ENCODE measurements at places on chromosomes 5 and 9. TPM values are rescaled to one million over a fixed set of nuclear protein-coding genes. Genes with fewer than 3 reads are reported as not detected.

DNA sequence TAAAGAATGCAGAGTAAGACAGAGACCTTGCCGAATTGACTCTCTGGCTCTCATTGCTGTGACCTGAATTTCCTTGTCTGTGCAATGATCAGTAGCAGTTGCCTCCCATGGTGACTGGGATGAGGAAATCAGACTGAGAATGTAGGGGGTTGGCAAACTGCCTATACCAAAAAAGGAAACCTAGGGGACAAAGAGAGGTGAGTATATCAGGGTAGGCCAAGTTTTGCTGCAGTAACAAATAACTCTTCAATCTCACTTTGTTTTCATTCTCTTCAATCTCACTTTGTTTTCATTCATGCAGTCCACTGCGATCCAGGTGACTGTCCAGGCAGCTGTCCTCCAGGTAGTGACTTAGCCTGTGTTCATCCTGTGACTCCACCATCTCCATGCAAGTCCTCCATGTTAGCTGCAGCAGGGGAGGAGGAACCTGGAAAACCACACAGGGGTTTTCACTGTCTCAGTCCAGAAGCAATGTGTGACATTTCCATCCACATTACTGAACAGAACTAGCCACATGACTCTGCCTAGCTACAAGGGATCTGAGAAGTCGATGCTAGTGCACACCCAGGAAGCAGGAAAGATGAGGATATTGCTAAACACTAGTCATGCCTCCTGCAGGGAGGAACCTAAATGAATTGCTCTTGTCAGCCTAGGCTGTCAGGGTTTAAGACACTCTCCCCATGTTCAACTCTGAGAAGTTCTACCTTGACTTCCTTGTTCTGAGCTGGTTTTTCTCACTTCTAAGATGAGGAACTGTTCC lies 26.0 kb downstream of the TMEM174 start:
- DNase-seq = no peak

Gene GRAMD2B
- 55.6 TPM for total RNA-seq

- peak; percentile 34 for DNase-seq
These were observed 21.4 kb downstream of the PTPN3 start for GRCh38 chr9:109476642-109477257.

DNA sequence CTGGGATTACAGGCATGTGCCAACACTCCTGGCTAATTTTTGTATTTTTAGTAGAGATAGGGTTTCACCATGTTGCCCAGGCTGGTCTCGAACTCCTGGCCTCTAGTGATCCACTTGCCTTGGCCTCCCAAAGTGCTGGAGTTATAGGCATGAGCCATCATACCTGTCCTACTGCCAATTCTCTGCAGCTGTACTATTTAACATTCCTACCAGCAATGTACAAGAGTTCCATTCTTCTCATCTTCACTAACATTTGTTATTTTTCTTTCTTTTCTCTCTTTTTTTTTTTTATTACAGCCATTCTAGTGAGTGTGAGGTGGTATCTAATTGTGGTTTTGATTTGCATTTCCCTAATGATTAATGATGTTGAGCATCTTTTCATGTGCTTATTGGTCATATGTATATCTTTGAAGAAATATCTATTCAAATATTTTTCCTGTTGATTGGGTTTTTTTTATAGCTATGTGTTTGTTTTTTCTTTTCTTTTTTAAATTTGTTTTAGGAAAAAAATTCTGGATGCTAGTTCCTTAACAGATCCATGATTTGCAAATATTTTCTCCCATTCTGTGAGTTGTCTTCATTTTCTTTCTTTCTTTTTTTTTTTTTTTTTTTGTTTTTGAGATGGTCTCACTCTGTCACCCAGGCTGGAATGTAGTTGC lies 17.4 kb downstream of the ANKHD1 start:
- DNase-seq = no peak

DNA sequence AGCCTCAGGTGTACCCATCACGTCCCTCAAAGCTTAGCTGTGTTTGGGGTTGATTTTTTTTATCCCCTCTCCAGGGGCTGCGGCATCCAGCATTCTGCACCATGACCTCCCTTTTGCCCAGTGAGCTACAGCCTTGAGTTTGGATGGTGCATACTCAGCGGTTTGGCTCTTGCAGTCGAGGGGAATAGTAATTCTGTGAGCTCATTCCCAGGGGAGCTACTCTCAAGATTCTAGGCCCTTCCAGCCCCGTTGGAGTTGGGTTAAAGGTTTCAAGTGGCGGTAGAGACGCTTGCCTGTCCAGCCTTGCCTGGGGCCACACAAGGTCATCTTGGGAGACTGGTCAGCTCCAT lies 102.2 kb upstream of the SPRY4 start:
- DNase-seq = no peak

- DNase-seq = no peak
These were observed 20.4 kb downstream of the XRCC4 start for GRCh38 chr5:83097689-83098231.

DNA sequence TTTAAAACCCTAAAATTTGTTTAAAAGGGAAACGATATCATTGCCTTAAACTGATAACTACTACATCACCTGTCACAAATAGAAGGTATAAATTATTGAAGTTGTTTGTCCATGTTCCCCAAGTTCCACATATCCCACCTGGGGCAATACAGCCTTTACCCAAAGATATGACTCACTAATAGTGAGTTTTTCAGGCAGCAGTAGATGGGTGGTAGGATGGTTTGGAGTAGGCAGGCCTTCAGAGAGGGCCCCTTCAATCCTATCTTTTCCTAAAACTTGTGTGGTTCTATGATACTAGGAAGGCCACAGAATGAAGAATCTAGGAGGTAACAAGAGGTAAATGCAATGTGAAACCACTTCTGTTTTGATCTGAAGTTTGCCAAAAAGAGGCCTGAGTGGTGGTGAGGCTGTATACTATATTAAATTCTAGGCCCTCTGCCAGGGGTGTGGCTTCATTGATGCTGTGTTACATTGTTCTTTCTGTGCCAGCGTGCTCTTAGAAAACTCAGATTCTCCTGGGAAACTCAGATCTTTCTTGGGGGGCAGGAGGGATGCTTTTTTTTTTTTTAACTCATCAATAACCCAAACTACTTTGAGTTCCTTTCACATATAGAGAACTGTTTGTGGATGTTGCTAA lies 7.2 kb downstream of the CYSTM1 start:
- DNase-seq = no peak

Gene SPACA9
- total RNA-seq = 2.5 TPM

Gene TNFSF8
- 1.3 TPM for total RNA-seq

GRCh38 chr5:110053205-110053604 lies 363.5 kb downstream of the MAN2A1 start:
- DNase-seq = no peak

DNA sequence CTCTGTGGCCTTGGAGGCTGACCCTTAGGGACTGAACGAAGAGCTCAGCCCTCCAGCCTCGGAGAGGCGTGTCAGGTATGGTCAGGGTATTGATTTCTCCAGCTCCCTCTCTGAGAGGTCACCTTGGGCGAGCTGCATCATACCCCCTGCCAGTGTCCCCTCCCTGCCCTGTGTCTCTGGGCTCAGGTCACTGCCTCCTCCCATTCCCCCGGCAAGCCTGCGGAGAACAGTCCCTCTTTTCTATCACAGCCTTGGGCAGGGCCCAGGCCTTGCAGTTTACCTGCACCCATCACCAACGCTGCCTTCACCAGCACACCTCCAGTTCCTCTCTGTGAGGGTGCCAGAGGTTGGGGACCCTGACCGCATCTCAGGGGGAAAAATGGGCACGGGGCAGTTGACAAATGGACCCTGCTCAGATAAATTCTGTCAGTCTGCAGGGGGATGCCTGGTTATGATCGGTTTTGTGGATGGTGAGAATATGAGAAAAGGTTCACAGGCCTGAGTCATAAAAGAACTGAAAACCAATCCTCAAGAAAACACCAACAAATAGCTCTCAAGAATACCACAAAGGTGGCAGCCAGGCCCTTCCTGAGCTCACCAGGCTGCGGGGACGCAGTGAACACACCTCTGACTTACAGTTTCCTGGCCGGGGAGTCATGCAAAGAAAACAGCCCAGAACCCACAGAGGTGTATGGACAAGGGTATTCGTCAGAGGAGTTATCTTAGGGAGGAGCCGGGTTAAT lies 24.7 kb upstream of the RXRA start:
- DNase-seq = peak; percentile 23

DNA sequence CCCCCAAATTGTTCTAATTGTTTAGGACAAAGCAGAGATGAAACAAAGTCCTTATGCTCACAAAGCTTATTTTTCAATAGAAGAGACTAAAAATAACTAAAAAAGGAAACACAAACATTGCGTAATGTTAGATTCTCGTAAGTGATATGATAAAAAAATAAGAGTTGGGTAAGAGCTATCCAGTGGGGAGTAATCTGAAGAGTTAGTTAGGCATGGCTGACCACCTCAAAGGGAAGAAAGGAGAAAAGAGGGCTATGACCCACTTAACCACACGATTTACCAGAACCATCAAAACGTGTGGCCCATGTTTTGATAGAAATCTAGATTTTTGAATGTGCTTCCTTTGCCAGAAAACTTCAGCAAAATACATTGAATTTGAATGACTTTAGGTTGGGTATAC lies 1296.8 kb upstream of the NUDT12 start:
- DNase-seq = no peak

Gene NUTM2G
- not detected for total RNA-seq

DNA sequence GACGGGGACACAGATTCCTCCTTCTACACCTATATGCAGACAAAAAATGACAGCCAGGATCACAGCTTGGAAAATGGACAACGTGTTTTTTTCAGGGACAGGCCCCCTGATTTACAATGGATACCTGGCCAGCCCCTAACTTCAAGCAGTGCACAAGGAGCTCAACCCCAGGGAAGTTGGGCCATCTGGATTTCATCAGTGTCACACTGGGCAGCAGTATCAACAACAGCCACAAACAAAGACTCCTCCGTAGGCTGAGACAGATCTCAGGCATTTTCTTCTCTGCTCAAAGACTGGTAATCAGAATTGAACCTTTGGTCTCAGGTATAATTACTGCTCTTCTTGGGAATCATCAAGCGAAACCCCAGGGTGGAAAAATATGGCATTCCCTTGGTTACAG lies 374.0 kb downstream of the ZNF608 start:
- no peak for DNase-seq

Gene OBP2B
- not detected for total RNA-seq

Gene SIL1
- 35.6 TPM for total RNA-seq
